ENCODE measurements at places on chromosomes 7 and 10.

GRCh38 chr10:92082583-92083280, 159.2 kb downstream of the BTAF1 start:
- DNase-seq, result no peak

- no peak for DNase-seq
Measured at GRCh38 chr10:94666391-94667102, 17.0 kb upstream of the CYP2C18 start.

GRCh38 chr7:2199528-2199927, 33.2 kb downstream of the MAD1L1 start:
- no peak for DNase-seq

DNA sequence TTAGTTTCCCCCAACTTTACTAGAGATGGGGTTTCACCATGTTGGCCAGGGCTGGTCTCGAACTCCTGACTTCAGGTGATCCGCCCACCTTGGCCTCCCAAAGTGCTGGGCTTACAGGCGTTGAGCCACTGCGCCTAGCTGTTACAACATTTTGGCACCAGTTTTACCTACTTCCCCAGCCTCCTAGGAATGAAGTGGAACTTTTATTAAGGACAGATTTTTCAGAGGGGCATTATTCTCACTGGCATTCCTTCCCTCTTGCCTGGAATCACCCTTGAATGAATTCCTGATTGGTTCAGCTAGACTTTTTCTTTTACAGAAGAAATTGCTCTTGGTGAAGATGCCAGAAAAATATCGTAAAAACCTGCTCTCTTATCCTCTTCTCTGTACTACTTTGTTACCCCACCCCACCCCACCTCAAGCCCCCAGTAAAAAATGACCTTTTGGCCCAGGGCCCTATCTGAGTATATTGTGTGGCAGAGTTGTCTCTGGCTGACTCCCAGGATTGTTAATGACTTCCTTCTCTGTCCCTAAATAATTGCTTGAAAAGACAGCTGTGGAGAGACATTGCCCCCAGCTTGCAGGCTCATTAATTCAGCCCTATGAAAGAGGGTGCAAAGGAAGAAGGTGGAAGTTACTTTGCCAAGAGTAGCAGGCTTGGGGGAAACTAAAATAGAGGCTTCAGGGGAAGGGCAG, 189.6 kb downstream of the AUTS2 start:
- DNase-seq, result no peak

GRCh38 chr10:15744217-15744865, 24.6 kb upstream of the ITGA8 start:
- DNase-seq, result peak; percentile 51

GRCh38 chr10:119330342-119330741, 123.0 kb downstream of the GRK5 start:
- no peak for DNase-seq

DNA sequence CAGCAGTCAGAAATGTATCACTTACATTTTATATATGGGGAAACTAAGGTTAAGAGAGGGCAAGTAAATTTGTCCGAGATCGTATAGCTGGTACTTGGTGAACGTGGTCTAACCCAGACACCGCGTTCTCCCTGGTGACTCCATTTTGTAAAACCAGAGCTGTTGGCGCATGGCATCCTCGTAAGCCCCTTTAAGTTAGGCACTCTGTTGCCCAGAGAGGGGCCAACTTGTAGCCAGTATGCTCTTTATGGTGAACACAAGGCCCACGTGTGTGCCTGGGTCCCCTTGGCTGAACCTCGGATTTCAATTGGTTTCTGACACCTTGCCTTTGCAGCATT, 39.7 kb upstream of the ZNF518A start:
- no peak for DNase-seq

DNA sequence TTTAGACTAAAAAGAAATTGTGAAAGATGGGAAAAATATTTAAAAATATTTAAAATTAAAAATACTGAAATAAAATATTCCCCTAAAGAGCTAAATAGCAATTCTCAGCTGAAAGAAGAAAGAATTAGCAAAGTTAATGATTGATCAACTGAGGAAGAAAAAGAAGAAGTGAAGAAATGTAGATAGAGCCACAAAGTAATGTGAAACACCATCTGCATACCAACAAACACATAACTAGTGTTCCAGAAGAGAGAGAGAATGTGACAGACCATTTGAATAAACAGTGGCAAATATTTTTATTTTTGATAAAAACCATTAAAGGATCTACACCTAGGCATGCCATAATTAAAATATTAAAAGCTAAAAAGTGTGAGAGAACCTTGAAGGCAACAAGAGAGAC, 784.5 kb upstream of the ZWINT start:
- no peak for DNase-seq

- DNase-seq, result no peak
Measured at GRCh38 chr7:4707217-4707741, 25.2 kb downstream of the FOXK1 start.

GRCh38 chr7:2663121-2663886, 24.7 kb upstream of the AMZ1 start:
- no peak for DNase-seq

- DNase-seq, result no peak
Measured at GRCh38 chr10:86387178-86387794, 20.7 kb upstream of the GRID1 start.

- no peak for DNase-seq
Measured at GRCh38 chr10:117796130-117796745, 250.5 kb downstream of the RAB11FIP2 start.

- no peak for DNase-seq
Measured at GRCh38 chr7:155798673-155799439, 13.4 kb downstream of the SHH start.

DNA sequence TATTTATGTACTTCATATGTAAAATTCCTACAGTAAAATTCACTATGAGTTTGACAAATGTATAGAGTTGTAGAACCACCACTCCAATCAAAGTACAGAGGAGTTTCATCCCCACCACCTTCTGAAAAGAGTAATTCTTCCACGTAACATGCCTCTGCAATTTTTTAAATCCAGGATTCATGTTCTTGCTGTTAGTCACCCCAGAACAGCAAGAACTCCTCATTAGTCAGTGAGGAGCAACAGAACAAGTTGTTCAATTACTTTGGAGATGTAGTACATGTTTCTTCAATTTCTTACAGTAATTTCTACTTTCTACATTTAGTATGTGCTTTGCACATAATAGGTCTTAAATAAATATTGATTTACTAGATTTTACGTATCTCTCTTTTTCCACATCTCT, 248.1 kb downstream of the ABCA13 start:
- DNase-seq, result no peak

- DNase-seq, result no peak
Measured at GRCh38 chr10:117547016-117547715, 4.6 kb downstream of the EMX2 start.

GRCh38 chr10:85600026-85600743, 766.4 kb downstream of the GRID1 start:
- DNase-seq, result no peak

GRCh38 chr7:135768467-135768866, 19.9 kb upstream of the FAM180A start:
- no peak for DNase-seq

- no peak for DNase-seq
Measured at GRCh38 chr10:53379956-53380355, 607.4 kb upstream of the MBL2 start.

DNA sequence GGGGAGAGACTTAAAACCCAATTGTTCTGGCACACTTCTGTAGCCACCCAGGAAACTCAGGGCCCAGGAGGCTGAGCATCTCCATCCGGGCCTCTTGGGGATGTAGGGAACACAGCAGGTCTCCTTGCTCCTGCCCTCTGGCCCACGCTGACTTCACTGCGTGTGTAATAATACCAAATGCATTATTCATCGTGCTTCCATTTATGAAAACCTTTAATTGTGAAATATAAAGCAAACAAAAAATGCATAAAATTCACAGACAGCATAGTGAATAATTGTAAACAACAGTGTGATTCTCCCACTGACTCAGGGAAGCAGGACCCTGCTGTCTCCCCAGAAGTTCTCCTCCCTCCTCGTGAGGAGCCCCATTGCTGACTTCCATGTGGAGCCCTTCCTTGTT, 70.3 kb upstream of the SHH start:
- no peak for DNase-seq

GRCh38 chr10:124701881-124702656, 42.1 kb downstream of the FAM53B start:
- DNase-seq, result peak; percentile 40

DNA sequence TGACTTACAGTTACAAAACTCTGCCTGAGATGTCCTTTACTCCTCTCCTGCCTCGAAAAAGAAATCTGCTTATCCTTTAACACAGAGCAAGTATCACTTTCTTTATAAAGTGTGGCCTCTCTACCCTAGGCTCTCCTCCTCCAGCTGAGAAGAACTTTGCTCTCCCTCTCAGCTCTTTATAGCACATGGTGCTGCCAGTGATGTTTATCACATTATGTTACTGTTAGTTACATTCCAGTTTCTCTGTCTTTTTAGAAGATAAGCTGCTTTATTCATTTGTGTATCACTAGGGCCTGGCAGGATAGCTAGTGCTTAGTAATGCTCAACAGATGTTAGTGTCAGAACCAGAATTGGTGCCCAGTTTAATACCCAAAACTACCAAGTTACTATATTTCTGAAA, 41.1 kb upstream of the TMEM229A start:
- no peak for DNase-seq

DNA sequence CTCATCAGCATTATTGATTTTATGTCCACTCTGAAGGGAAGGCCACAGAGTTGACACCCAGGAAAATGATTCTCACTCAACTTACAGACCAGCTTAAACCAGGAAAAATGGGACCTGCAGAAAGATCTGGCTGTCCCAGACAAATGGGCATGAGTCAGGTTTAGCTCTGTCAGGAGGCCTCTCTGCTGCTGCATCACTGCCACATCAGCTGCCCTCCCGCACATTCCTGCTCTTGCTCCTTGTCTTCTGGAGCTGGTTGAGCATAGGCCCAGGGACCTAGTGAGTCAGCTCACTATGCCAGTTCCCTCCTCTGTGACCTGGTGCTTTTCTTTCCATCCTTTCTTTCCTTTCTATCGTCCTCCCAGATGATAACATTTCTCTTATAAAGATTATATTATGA, 18.8 kb upstream of the SMNDC1 start:
- DNase-seq, result no peak

All from activated T-cell treated with anti-CD3 and anti-CD28 coated beads, Interleukin-2, amount 50 U/mL, for 72 hours (primary cell).